ENCODE measurements at places on chromosomes 7 and 10.

GRCh38 chr10:123381224-123381623 lies 227.0 kb downstream of the BUB3 start:
- DNase-seq: no peak

GRCh38 chr10:7075110-7075509 lies 335.7 kb downstream of the SFMBT2 start:
- no peak for DNase-seq

GRCh38 chr7:1529383-1530116 lies 952 bp upstream of the MAFK start:
- no peak for DNase-seq

GRCh38 chr10:73529089-73529832 lies 33.4 kb upstream of the PPP3CB start:
- DNase-seq: peak; percentile 87

- no peak for DNase-seq
Observed at GRCh38 chr10:97023401-97024167, 162.2 kb downstream of the SLIT1 start.

Measured in K562 (cell line).